ENCODE measurements at places on chromosomes 2 and 18.

DNA sequence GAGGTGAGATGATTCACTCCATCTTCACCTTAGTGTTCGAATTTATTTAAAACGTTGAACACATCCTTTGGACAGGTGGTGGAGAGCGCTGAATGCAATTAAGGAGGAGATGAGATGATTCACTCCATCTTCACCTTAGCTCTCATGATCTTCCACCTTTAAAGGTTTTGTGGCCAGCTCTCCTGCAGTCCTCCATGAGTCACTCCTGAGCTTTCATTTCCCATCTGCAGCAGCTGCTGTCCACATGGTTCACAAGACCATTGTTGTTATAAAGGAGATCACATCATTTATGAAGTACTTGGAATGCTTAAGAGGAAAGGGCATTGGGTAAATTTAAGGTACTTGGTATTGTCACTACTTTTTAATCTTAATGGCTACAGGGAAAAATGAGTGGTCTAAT is 298.5 kb downstream of the PAX3 start:
- DNase-seq: no peak

DNA sequence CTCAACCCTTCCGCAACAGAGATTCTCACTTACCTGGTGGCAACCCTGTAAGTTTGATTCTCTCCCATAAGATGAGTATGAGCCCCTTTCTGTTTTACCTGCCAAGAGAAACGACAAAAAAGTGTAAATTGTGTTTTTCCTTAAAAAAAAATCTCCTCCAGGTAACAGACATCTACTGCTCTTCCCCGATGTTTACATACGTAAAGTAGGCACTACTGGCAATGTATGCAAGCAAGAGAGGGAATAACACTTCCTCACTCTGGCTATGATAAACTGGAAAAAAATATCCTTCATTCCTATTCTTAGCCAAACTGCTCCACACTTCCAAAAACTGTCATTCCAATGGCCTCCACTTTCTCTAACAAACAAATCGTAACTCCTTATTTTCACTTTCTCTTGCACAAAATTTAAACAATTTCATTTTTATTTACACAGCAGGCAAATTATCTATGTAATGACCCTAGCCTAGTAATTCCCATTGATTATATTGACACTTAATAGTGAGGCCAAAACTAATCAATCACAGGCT is 184.5 kb downstream of the TCF4 start:
- no peak for DNase-seq

DNA sequence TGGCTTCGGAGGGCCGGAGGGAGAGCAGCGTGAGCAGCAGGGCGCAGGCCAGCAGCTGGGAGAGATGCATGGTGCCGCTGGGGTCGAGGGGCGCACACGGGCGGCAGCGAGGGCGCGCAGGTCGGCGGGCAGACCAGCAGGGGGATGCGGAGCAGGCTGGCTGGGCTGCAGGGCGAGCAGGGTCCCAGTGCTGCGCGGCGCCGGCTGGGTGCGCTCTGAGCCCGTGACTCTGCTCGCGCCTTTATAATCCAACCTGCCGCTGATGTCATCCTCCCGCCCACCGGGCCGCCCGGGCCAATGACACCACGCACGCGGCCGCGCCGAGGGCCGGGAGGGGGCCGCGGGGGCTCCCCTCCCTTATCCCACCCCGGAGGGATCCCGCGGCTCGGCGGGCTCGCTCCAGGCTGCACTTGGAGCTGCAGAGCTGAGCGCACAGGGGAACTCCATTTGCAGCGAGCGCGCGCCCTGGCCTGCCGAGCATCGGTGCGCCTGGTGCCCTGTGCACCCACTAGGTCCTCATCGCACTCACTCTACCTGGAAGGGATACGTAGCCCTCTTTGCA is at the start of gene NPPC:
Gene NPPC, minus strand, starts transcription at position 217 of the 562 bp plus-strand sequence. Its CDS starts 147 bp downstream, at position 70.
- DNase-seq: peak; percentile 45

DNA sequence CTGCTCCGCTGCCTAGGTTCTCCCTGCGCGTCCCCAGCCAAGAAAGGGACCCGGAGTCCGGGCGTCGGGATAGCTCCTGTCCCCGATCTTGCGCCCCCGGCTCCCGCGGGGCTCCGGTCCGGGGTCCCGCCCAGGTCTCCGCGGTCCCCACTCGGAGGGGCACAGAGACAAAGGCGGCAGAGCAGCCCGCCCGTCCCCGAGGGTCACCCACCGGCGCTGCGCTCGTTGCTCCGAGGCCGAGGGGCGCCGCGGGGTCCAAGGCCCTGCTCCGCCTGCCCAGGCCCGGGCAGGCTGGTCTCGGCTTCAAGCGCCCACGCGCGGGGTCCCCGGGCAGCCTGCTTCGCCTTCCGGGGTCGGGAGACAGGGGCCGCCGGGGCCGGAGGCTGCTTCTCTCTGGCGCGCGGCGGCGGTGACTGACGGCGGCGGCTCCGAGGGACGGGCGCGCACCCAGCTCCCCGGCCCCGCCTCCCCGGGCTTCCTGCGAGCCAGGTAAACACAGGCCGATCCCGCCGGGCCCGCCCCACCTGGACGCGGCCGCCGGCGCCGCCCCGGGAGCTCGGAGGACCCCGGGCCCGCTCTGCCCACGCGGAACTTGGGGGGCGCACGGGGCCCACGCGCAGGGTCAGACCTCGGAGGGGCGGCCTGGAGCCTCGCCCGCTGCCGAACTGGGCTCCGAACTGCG is at the start of gene MBP:
Gene MBP, minus strand, starts transcription at position 415 of the 682 bp plus-strand sequence. CDS start 27,522 bp downstream, outside the sequence.
- DNase-seq: no peak

- DNase-seq: no peak
Measured at GRCh38 chr2:198825534-198825933, 632.2 kb downstream of the SATB2 start.

DNA sequence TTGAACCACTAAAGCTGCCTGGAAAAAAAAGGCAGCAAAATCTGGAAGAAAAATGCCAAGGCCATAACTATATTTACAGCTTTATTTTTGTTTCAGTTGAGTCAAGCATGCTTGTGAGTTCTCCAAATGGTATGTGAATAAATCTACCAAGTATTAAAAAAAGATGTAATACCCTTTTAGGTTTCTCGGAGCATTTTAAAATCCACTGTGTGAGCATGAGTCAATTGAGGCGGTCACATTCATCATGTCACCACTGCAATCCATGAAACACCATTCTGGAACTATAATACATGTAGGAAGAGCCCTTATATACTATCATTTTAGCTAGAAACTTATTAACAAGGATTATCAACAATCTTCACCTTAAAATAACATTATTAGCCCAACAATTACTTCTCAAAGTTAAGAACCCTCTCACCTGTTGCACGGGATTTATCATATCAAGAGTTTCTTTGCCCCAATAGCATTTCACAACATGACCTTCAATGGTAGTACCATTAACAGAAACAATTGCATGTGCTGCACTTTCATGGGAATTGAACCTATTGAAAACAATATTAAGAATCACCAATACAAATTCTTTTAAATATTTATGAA is 24.2 kb upstream of the C2orf42 start:
- DNase-seq: peak; percentile 94

DNA sequence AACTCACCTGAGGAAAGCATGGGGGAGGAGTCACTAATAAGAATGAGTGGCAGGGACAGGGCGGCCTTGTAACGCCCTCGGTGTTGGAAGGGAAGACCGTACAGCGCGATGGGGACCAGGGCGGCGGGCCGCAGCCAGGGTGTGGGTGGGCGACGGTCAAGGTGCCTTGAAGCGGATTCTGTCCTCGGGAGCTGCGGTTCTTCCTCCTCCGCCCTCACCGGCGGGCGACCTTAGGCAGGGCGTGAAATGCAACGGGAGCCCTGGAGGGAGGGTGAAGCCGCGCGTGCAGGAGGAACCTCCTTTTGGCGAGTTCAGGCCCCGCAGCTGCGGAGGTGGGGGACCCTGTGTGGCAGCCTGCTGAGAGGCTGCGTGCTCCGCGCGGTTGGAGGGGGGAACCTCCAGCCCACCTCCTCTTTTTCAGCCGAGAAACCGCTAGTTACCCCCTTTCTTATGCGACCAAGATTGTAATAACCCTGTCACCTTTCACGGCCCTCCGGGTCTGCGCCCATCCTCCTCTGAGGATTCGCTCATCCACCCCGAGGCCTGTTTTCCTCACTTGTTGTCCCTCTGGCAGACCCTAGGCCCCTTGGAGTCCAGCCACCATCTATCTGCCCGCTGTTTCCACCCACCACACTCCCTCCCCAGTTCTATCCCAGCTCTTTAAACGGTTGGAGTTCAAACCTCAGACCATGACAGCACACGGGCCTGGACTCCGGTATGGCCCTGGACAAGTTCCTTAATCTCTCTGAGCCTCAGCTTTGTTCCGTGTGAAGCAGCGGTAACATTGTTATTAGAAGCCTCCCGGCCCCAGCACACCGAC is 823 bp upstream of the RNU2-63P start:
- no peak for DNase-seq

GRCh38 chr2:183224948-183225347 is 100.7 kb downstream of the NUP35 start:
- no peak for DNase-seq

DNA sequence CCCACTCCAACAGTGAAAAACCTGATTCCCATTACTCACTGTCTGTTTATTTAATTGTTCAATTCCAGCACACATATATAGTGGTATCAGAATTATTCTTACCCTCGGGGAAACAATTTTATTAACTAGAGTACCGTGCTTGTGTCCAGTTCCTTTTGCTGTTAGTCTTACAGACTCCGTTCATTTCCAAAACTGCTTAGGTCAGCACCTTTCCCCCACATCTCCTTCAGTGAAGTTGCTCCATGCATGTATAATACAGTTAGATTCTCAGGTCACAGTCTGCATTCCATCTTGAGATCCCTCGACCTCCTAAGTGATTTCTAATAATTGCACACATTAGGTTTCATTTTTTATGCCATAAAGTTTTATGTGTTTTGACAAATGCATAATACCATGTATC is 56.3 kb upstream of the ZNF521 start:
- no peak for DNase-seq

DNA sequence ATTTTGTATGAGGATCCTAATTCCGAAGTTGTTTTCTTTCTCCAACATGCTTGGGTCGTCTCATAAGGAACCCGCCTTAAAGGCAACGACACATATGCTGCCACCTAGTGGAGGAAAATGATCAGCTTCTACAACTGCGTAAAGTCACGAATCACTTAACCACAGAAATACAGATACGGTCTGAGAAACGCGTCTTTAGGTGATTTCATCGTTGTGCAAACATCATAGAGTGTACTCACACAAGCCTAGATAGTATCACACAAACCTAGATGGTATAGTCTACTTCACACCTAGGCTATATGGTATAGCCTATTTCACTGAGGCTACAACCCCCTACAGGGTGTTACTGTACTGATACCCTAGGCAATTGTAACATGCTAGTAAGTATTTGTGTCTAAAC is 13.1 kb downstream of the GNLY start:
- DNase-seq: peak; percentile 81

- no peak for DNase-seq
Measured at GRCh38 chr2:206082298-206082843, 3.6 kb downstream of the INO80D start.

- DNase-seq: no peak
Measured at GRCh38 chr2:235542733-235543127, 48.9 kb downstream of the AGAP1 start.

GRCh38 chr2:226838722-226839121 is 2.9 kb downstream of the RHBDD1 start:
- no peak for DNase-seq

GRCh38 chr2:208015475-208015874 is 9.9 kb downstream of the PLEKHM3 start:
- DNase-seq: no peak
